ENCODE measurements at places on chromosomes 16 and 17.

DNA sequence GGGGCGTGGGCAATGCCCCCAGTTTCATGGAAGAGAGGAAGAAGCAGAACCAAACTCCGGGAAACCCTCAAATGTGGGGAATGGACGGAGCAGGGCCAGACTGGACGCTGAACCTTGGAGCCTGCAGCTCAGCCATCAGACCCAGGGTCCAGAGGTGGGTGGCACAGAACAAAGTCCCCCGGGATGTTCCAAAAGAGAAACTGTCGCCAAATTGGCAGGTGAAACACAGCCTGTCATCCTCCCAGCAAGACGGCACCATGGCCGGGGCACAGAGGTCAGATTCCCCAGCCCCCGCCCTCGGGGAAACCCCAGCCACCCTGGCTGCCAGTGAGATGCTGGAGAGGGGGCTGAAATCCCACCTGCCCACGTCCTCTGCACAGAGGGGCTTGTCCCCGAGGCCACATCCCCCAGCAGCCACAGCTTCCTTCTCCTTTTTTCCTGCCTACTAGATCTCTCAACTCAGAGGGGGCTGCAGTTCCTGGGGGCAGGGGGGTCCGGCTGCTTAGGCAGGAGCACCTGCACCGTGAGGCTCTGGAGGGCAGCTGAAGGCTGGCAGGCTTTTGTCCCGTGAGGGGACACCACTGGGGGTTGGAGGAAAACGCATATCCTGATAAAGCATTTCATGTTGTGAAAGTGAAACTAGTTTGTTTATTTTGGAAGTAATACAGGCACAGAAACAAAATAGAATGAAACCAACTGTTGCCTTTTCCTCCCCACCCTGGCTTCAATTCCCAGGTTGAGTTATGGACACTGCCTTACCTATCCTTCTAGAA, 1.2 kb upstream of the SECTM1 start:
- no peak for DNase-seq

- DNase-seq = no peak
Measured at GRCh38 chr16:5024632-5025031, 9.1 kb downstream of the NAGPA start.

DNA sequence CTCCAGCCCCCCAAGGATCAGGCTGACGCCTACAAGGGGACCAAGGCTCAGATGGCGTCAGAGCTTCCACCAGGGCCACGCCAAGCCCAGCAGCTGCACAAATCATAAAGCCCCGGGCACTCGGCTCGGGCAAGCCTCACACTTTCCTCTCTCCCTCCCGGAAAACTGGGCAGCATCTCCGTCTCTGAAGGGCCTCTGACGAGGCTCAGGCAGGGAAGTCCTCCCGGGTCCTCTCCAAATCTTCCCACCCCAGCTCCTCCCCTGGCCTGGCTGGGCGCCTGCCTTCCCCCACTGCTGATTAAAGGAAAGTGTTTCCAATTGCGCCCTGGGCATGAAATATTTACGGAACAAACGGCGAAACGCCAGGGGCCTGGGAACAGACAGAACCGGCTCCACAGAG, 38.5 kb downstream of the PIEZO1 start:
- DNase-seq = no peak

DNA sequence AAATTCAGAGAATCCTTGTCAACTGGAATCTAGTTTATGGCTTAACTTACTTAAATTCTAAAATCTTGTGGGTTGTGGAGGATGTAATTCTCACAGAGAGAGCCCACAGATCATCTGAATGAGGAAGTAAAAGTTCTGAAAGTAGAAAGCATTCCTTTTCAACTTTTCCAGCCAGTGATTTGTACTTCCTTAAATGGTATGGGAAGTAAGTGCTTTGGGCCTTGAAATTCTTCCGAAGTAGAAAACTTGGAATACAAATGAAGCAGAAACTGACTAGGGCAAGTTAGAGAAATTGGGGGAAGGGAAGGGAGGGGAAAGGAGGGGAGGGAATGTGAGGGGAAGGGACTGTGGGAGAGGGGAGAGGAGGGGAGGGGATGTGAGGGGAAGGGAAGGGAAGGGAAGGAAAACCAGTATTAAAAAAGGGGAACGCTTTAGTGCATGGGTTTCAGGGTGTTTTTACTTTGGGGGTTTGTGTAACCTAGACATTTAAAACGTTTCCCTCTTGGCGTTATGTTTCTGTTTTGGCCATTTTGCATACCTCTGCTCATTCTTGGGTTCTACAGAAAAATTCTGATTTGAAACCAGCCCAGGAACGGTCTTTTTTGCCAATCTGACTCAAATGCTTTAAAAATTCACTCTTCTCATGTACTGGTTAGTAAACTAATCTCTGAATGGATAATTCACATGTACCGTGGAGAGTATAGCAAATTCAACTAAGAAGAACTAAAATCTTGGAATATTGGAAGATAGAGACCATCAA, 15.5 kb upstream of the SNTB2 start:
- no peak for DNase-seq
